Thoracic aorta (tissue), 2 donors: ENCODE measurements at places on chromosomes 11 and 22. TPM values are rescaled to one million over a fixed set of nuclear protein-coding genes. Genes with fewer than 3 reads are reported as not detected.

DNA sequence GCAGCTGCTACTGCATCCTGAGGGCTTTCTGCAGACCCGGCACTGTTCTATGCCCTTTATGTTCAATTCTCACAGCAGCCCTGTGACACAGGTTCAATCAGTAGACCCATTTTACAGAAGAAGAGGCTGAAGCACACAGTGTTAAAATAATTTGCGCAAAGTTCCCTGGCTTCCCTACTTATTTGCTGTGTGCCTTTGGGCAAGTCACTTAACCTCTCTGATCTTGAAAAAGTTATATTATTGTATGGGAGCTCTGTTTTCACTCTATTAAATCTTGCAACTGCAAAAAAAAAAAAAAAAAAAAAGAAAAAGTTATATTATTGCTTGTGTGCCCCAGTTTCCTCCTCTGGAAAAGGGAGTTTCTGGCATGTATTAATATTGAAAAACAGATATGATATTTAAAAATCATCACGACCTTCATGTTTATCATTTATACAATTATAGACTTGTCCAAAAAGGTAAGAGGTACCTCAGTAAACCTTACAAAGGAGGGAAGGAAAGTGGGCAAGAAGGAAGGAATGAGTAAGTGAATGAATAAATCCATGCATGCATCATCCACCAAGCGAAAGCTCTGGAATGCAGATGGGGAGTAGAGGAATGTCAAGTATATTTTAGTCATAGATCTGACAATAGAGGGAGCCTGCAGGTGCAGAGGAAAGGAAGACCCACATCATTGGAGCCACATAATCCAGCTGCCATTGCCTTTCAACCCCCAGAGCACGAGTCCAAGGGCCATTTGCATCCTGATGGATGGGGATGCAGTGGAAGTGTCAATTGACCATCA lies 21.2 kb upstream of the ISX start:
- no peak for DNase-seq

DNA sequence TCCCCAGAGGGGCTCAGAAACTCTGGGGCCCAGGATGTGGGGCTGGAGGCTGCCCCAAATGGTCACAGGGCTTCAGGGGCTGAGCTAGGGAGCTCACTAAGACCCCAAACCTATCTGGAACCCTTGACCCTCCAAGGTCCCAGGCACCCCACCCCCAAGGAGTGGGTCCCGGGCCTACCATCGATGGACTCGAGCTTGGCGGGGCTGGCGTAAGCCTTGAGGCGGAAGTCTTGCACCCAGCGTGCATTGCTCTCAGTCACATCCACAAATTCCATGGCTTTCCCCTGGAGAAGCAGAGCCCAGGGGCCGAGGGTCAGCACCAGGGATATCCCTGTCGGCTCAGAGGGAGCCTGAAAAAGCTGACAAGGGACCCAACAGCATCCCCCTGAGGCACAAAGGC lies 3.5 kb downstream of the GATD1 start:
- DNase-seq, result no peak

DNA sequence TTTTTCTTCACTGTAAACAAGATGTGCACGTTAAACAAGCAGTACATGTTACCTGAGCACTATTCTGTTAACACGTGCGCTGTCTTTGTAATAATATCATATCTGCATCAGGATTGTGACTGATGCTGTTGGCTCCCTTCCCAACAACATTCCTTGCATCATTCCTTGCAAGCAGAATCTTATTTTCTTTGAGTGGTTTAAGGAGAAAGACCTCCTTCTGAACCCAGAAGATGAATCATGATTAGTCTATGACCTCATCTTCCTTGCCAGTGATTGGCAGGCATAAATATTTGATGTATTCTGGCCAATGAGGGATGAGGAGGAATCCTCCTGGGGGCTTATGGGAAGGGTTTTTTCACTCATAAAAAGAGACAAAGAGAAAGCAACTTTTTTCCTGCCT lies 46.2 kb downstream of the C11orf71 start:
- no peak for DNase-seq

DNA sequence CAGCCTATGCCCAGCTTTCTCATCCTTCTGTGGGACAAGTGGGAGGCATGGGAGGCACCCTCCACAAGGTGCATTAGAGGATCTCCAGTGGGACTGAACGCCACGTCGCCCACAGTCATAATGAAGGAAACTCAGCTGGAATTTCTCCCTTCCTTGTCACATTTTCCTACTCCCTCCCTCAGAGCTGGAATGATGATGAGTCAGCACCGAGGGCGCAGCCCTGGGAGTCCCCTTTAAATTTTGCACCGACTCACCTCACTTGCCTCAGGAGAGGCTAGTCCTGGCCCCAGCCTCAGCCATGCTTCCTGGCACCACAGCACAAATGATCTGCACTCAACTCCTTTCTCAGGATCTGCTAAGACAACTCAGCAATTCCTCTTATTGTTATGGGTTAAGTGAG lies 34.3 kb downstream of the DBX1 start:
- DNase-seq, result no peak

- DNase-seq, result no peak
Observed at GRCh38 chr11:68312117-68312779, at the start of gene LRP5. LRP5 (plus strand) TSS chr11:68312591; CDS start chr11:68312715, 124 bp downstream.

DNA sequence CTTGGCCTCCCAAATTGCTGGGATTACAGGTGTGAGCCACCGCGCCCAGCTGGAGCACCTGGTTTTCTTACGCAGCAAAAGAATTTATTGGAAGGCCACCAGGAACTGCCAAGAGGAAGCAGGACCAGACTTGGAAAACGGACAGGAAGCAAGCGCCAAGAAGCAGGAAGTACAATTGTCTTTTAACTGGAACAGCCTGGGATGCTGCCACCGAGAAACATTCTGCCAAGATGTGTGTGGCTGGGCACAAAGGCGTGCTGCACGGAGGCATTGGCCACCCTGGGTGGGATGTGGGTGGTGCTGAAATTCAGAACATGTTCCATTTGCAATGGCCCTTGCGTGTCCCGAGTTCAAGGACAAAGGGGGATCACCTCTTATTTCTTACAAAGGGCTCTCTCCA lies 15.4 kb downstream of the SLC3A2 start:
- DNase-seq, result no peak

DNA sequence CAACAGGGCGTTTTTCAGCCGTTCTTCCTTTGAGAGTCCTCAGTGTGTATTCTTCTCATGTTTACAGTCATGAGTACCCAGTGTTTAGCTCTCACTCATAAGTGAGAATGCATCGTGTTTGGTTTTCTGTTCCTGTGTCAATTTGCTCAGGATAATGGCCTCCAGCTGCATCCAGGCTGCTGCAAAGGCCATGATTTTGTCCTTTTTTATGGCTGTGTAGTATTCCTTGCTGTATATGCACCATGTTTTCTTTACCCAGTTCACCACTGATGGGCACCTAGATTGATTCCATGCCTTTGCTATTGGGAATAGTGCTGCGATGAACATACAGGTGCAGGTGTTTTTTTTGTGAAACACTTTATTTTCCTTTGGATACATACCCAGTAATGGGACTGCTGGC lies 23.5 kb downstream of the B3GAT1 start:
- DNase-seq, result no peak

DNA sequence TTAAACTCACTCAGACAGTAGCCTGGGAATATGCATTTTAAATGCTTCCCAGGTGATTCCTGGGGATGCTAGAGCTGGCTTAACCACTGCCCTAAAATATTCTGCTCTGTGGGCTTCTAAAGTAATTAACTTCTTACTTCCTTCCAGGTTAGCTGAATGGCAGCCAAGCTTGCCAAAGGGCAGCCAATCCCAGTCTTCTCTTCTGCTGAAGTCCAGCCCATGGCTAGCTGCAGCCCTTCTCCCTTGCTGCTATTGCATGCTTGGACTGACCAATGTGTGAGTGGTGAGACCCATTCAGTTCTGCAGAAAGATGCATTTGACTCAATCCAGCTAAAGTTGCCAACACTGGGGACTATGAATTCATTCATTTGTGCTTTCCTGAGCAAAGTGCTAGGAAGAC lies 411.9 kb downstream of the SOX6 start:
- DNase-seq, result no peak

GRCh38 chr22:22074634-22075381 lies 92.2 kb upstream of the TOP3B start:
- no peak for DNase-seq

GRCh38 chr22:19184276-19184997 lies 5.9 kb upstream of the SLC25A1 start:
- no peak for DNase-seq

GRCh38 chr11:111183706-111184105 lies 61.8 kb upstream of the POU2AF2 start:
- no peak for DNase-seq

DNA sequence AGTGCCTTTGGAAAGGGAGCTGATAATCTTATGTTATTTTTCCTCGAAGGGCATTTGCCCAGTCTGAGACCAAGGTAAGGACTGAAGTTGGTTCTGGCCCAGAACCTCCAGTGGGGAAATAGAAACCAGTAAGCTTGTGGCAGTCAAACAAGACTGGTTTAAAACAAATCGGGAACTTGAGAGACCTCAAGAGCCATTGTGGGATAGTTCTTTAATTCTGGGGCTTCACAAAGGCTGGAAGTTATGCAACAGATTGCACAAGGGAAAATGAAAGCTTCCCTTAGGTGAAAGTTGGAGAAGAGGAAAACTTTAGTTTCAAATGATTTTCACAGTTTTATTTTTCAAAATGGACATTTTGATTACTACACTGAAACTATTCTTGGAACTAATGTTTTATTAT lies 33.5 kb upstream of the RAB38 start:
- DNase-seq, result no peak

- no peak for DNase-seq
Observed at GRCh38 chr22:48783821-48784266, 1043.8 kb downstream of the BRD1 start.

DNA sequence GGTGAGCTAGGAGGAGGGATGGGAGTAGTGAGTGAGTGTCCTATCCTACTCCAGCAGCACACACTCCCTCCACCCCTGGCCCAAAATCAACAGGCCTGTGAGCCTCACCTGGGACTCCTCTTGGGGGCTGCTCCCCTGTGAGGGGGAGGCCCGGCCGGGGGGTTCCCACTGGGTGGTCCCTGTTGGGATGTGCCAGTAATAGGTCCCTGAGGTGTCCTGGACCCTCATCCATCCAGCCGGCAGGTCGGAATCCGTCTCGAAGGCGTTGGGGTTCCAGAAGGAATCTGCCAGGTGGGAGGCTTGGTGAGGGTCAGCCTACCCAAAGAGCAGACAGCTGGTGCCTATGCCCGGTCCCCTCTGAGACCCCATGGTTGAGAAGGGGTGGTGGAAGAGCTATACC lies 13.3 kb downstream of the SMPD1 start:
- no peak for DNase-seq

- DNase-seq, result no peak
Observed at GRCh38 chr11:31720671-31721365, 90.3 kb downstream of the PAX6 start.

GRCh38 chr11:91673705-91674104 lies 550.9 kb upstream of the FAT3 start:
- DNase-seq, result no peak

- no peak for DNase-seq
Observed at GRCh38 chr11:68099474-68100405, 21.4 kb downstream of the CHKA start.

GRCh38 chr11:26621132-26621531 lies 49.1 kb upstream of the MUC15 start:
- no peak for DNase-seq

DNA sequence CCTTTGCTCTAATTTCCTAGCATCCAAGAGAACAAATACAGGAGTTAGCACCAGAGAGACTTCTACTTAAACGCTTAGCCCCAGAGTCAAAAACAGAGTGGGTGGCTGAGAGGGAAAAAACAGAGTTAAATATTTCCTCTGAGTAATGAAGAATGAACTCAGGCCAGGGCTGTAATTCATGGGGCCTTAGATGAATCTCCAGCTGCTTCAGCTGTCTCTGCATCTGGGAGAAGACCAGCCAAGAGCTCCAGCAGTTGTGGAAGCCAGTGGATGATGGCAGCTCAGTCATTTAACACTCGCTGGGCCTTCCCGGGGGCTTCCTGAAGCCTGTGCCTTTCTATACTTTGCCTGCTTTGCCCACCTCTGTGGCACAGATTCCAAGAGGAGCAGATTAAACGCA lies 5.7 kb upstream of the ADAMTS15 start:
- no peak for DNase-seq

GRCh38 chr11:64588701-64589100 lies 2.3 kb upstream of the SLC22A12 start:
- no peak for DNase-seq

- DNase-seq, result no peak
Observed at GRCh38 chr11:116500947-116501602, 271.7 kb downstream of the BUD13 start.

GRCh38 chr22:41075946-41076345 lies 16.4 kb upstream of the EP300 start:
- no peak for DNase-seq

The DNAJC24 gene
- 18.7 TPM for total RNA-seq

The MRGPRX4 gene
- total RNA-seq, result not detected

The OR4C3 gene
- not detected for total RNA-seq

The MN1 gene
- total RNA-seq, result 30.1 TPM

The GAL3ST1 gene
- total RNA-seq, result 2.2 TPM

The PANX3 gene
- total RNA-seq, result not detected

The MISFA gene
- total RNA-seq, result not detected

The ARHGAP42 gene
- 5.6 TPM for total RNA-seq

The ALKBH3 gene
- total RNA-seq, result 65.5 TPM

The CNGA4 gene
- not detected for total RNA-seq

The GCAT gene
- 42.5 TPM for total RNA-seq

The MS4A3 gene
- total RNA-seq, result not detected

The OR5B21 gene
- total RNA-seq, result not detected
